ENCODE measurements at places on chromosomes 7 and 10.

DNA sequence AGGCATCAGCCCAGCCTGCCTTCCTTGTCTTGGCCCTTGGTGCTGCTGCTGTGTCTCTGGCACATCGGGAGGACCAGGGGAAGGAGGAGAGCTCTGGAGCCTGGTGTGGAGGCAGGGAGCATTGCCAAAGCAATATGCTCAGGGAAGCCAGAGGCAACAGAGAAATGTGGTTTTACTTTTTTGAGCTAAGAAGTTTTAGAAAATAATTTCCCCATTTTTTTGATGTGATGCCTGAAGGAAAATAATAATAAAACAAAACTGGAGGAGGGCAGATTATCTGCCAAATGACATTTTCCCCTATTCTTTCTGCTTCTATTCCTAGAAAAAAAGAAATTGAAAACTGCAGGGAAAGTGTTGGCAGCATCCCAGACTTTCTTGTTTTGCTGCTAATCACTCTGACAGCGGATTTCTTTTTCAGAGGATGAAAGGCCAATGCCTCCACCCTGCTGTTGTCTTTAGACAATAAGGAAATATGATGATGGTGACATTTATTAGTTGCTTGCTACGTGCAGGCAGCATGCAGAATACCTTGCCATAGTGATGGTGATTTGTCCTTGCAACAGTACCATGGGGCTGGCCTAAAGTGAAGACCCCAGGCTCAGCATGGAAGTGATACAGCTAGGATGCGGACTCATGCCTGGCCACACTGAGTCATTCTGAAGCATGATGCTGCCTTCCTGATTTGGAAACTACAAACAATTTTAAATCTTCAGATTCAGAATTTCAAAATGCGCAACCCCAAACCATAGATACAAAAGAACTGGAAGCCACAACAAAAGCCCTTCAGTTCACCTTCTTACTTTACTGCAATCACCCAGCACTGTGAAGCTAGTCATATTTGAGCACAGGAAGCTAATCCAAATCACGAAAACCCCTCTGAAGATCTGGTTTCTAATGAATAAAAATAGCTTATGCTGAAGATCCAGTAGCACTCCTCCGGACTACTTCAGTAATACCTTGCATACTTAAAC lies 260.2 kb upstream of the TMEM72 start:
- DNase-seq: no peak

DNA sequence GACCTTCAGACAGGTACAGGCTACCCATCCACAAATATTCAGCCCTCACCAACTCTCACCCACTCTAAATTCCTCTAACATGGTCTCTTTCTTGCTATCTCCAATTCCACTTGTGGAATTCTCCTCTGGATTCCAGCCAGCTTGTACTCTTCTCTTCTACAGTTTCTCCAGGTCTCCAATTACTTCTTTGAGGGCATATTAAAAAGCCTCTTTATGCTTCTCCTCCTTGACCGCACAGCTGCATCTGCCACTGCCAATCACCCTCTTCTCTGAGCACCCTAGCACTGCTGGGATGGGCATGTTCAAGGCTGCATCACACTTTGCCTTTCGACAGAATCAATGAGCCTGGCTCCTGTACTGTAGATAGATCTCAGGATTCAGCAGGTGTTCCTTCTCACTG lies 101.5 kb upstream of the ANKRD1 start:
- no peak for DNase-seq

GRCh38 chr10:92181575-92181974 lies 109.3 kb downstream of the CPEB3 start:
- no peak for DNase-seq

DNA sequence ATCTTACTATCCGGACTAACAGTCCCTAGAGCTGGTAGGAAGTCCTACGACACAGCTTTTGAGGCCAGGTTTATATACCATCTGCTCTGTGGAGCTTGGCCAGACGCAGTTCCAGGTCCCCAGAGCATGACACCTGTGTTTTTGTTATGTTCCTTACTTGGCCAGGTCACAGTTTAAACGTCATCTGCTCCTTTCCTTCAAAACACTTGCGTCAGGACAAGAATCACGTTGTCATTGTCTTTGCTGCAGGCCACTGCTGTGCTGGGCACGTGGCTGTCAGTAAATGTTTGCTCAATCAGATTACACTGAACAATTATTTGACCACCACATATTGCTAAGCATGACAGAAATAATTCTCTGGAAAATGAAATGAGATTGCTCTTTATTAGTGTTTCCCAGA lies 23.9 kb downstream of the SLC18A2 start:
- no peak for DNase-seq

DNA sequence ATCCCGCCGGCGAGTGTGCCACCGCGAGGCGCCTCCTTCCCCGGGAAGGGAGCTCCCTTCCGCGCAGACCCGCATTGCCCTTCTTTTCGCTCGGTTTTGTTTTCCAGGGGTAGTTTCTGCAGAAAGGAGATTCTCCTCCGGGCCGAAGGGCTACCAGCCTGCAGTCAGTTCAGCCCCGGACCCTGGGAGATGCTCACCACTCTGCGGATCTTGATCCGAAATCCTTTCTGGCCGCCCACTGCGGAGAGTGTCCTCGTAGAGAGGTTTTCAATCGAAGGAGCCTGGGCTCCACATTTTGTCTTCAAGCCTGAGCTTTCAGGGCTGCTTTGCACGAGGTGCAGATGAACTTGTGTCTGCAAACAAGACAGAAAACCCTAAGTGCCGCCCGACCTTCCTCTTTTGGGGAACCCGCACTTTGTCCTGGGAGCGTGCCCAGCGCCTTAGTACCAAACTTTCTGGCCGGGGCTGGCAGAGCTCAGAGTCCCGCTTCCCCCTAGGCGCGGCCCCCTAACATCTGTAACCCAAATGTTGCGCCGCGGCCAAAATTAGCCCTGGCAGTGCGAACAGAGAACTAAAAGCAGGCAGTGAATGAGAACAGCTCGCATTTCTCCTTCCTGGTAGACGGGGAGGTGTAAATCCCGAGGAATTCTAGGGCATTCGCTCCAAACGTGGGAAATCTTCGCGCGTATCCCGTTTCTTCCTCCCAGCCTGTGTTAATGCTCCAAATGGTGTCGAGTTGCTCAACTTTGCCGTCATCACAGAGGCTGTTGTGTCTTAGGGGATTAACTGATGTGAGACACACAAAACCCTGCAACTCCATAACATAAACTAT lies 6.7 kb upstream of the EN2 start:
- DNase-seq: no peak

- DNase-seq: no peak
Measured at GRCh38 chr10:108852211-108852610, 1071.1 kb downstream of the XPNPEP1 start.

- DNase-seq: no peak
Measured at GRCh38 chr7:134985894-134986362, 380 bp upstream of the AGBL3 start.

- no peak for DNase-seq
Measured at GRCh38 chr10:46299286-46299535, 12.4 kb downstream of the ANTXRL start.

- no peak for DNase-seq
Measured at GRCh38 chr7:97480772-97481390, 251.0 kb upstream of the TAC1 start.

- no peak for DNase-seq
Measured at GRCh38 chr7:1863091-1863900, 193.2 kb downstream of the ELFN1 start.

DNA sequence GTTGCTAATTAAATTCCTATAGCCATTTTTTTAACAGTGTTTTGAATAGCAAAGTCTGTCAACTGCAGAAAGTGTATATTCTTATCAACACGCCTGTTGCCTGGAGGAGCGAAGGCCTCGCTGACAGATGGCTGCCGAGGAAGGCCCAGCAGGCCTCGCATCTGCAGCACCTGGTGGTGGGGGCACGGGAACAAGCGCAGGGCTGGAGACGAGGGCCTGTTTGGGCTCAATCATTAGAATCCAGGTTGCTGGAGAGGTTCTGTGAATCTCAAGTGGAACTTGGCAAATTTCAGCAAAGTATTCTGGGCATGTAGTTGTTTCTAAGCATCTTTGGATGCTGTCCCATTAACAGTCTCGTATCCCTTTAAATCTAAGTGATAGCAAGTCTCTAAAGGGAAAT lies 66.1 kb upstream of the FAM204A start:
- DNase-seq: no peak

DNA sequence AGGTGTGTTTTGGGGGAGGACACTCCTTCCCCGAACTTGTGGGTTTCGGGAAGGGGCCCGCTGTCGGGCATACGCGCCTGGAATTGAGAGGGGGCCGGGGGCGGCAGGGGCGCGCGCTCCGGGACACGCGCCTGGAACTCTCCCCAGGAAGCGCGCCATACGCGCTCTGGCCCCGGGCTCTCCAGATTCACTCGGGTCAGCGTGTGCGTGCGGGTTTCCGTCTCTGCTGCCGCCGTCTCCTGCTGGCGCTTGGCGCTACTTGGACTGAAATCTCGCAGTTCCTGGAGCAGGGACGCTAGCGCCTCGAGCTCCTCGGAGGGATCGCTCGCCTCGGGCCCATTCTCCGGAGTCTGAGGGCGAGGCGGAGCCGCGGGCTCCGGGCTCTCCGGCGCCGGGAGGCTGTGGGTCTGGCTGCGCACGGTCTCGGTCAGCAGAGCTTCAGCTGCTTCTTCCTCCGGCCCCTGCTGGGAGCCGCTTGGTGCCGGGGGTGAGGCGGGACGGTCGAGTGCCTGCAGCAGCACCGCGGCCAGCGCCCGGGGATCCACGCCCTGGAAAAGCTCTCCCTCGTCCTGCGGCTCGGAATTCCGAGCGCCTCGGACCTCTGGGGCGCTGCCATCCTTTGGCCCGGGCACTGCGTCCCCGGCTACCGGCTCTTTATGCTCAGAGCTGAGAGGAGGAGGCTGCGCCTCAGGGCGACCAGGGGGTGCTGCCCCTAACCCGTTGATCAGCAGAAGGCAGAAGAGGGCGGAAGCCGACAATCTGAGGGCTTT lies 1.1 kb downstream of the VGF start:
- no peak for DNase-seq

DNA sequence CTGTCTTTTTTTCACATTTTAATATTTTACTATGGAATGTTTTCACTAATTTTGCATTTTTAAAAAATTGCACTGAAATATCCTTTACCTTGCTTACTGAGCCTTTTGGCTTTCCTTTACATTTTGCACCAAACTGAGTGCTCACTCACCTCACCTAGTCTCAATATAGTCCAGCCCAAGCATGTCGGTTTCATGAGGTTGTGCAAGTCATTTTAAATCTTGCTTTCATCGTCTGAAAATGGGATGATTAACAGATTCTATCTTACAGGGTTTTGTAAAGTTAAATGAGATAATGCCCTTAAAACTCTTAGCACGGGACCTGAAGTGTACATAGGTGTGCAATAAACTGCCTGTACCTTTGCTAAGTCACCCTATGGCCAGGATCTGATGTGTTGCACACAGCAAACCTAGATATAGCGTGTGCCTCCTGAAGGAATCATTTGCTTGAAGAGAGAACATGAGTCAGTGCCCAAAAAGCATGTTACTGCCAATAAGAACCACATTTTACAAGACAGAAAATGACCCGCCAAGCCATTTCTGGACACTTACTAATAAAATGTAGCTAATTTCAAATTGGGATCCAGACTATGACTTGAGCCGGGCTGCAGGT lies 199.8 kb downstream of the JCAD start:
- no peak for DNase-seq

- no peak for DNase-seq
Measured at GRCh38 chr10:48897441-48897790, 42.2 kb downstream of the LRRC18 start.

GRCh38 chr7:50068026-50068425 lies 25.0 kb downstream of the ZPBP start:
- no peak for DNase-seq

- DNase-seq: no peak
Measured at GRCh38 chr7:19026888-19027287, 90.5 kb downstream of the TWIST1 start.

DNA sequence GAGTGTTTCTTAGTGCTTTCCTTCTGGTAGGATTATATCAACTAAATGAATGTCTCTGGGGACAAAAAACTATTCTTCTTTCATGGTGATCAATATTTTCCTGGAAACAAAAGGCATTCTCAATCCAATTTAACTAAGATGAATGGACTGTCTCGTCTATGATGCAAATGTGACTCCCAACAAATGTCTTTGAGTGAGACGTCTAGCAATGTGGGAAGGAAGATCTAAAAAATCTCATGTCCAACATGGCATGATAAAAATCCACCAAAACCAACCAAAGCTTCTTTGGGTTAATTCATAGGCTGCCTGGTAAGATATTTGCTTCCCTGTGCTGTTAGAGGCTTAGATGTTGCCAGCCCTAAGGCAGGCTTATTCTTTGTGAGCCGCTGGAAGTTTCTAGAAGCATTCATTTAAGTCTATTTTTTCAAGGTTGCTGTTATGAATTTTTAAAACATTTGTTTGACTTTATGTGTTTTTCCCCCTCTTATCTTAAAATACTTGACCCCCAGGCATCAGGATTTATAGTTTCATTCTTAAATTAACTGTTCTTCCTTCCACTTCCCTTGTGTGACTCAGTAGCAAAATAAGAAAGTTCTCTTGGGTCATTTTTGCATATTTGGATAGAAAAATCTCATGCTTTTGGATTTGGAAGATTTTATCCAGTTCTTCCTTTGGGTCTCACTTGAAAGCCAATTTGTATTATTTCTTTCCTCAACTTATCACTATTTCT lies 156.3 kb downstream of the NRP1 start:
- no peak for DNase-seq

DNA sequence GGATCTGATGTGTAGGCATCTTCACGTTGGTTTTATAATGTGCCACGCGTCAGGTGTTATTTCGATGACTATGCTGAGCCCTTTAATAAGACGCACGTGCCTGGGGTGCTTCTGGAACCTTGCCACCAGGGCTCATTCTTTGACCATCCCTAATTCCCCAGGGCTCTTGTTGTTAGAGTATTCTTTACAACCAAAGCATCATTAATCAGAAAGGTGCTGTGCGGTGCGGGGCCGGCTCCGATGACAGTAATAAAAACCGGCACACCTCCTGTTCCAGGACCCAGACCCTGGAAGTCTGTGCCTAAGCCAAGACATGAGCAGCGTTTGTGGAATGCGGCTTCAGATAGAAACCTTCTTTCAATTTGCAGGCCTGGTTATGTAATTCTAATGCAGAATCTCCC lies 58.4 kb downstream of the MGMT start:
- no peak for DNase-seq

DNA sequence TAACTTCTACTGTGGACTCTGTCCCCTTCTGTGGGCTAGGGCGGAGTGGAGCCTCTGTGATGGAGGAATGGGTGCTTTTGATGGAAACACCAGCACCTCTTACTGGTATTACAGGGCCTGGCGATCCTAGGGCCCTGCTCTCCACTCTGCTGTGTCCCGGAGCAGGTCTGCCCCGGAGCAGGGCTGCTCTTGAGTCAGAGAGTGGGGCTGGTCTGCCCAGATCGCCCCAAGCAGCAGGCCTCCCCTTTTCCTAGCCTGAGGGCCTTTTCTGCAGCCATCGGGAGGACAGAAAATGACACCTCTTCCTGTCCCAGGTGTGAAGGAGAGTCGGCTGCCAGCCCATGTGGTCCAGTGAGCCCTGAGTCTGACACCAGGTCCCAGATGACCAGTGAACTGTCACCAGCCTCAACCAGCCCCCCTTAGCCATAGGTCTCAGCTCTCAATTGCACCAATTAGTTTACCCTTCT lies 1.4 kb downstream of the ZNF282 start:
- no peak for DNase-seq

GRCh38 chr7:94556028-94556427 lies 46.4 kb downstream of the CASD1 start:
- DNase-seq: no peak
